AG09309 (cell line): ENCODE measurements at places on chromosomes 12 and 14.

DNA sequence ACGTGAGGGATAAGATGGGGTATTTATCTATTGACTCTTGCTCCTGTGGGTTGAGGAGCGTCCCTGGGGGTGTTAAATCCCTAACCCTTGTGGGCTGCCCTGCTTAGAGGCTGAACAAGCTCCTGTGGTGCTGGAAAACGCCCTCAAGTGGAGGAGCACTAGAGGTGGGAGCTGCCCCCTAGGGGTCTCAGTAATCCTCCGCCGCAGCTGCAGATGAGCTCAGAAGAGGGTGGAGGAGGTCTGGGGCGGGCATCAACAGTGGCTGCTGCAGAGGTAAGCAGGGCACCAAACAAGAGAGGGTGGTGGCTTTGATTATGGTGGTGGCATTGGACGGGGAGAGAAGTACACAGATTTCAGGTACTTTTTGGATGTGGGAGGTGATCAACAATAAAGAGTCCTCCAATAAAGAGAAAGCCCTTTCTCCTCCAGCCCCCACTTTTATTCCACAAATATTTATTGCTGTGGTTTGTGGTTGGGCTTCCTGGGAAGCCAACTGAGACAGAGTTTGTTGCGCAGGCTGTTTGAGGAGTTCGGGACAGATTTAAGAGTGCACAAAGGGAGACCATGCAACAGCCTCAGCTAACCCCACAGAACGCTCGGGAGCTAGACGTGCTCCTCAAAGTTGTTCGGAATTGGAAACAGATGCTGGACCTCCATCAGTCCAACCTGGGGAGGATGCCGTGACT is 179.9 kb downstream of the ADCK1 start:
- peak; percentile 28 for DNase-seq

DNA sequence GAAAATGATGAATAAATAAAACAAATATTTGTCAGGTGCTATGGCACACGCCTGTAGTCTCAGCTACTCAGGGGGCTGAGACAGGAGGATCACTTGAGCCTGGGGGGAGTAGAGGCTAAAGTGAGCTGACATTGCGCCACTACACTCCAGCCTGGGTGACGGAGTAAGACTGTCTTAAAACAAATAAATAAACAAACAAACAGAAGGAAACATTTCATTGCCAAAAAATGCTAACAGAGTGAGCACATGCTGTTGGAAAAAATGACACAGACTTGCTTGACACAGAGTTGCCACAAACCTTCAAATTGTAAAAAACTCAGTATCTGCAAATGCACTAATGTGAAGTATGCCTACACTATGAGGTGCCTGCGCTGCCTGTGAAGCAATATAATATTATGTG is 50.8 kb upstream of the AP4S1 start:
- DNase-seq, result no peak

DNA sequence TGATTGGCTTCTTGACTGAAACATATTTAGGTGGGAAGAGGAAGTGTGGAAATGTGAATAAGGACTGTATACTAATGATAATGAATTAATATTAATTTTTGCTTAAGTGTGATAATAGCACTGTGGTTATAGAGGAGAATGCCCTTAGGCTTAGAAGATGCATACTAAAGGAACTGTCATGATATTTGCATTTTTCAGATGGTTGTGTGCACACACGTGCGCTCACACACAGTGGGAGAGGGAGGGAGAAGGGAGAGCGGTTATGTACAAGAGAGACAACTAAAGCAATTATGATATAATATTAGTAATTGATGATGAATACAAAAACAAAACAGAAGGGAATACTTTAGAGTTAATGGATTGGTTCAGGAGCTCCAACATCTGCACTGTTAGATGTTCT is 54.2 kb downstream of the RCOR1 start:
- no peak for DNase-seq

- DNase-seq, result no peak
Observed at GRCh38 chr12:41509271-41510055, 321.3 kb downstream of the PDZRN4 start.

- DNase-seq, result no peak
Observed at GRCh38 chr12:1108276-1108675, 117.3 kb downstream of the ERC1 start.

- no peak for DNase-seq
Observed at GRCh38 chr12:58443273-58443980, 476.9 kb downstream of the LRIG3 start.

DNA sequence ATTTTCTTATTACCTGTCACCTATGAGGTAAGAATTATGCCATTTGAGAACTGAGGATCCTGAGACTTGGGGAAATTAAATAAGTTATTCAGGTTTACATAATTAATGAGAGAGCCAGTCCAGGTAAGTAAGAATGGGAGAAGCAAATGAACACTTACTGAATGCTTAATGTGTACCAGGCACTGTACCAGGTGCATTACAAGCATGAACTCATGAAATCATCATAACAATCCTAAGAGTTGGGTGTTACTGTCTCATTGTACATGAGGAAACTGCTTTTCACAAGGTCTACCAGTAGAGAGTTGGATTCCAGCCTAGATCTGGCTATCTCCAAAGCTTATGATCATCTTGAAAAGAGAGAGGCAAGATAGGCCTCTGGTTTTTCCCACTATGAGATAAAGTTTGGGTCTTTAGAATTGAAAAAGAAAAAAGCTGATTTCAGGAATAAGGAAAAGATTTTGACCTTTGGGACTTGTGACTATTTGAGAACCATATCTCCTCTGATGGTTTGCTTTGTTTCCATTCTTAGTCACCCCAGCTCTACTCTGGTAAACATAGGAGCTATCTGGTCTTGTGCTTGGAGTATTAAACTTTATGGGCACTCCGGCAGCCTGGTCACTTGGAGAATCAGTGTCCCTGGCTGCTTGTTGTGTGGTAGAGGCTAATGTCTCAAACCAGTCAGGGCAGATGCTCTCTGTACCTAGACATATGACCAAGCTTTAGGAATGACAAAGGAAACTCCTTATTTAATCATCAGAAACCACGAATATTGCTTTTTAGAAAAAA is 48.0 kb downstream of the PTHLH start:
- DNase-seq, result no peak

DNA sequence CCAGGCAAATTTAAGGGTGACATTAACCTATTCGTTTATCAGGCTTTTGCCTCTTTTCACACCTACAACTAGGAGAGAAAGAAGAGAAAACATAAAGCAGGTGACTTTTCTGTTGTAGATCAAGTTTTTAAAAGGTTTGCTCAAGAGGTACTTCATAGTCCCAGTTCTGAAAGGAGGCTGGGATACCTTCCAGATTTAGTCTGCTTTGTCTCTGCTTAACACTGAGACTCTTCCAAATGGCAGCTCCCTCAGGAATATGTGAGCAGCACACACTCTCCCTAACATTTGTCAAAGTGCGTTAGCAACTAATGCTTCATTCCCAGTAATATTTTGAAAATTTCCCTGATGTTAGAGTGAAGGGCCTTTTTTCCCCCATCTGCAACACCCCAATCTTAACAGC is 133.7 kb upstream of the RASSF8 start:
- DNase-seq, result no peak

DNA sequence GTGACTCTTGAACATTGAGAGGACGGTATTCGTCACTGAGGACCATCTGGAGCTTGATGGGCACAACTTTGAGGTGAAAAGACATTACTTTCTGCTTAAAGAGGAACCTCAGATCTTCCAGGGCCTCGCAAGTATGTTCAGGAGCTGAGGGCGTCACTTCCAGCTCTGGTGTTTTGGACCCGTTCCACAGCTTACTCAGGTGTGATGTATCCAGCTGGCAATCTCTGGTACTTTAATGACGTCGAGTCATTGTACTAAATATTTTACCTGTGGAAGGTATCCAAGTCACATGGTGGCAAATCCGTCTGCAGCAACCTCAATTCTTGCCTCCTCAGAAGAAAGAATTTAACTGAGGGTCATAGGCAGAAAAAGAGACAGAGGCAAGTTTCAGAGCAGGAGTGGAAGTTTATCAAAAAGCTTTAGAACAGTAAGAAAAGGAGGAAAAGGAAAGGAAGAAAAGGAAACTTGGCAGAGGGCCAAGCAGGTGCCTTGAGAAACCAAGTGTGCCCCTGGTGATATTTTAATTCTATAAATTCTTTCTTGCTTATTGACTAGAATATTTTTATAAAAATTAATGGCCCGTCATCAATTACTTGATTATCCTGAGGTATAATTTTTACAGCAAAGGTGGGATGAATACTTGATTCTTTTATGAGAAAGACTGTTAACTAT is 250.6 kb downstream of the AEBP2 start:
- DNase-seq, result no peak

- DNase-seq, result no peak
Observed at GRCh38 chr14:24074625-24075484, 3.5 kb downstream of the CPNE6 start.

GRCh38 chr12:96424601-96425000 is 24.4 kb upstream of the CDK17 start:
- DNase-seq, result no peak

GRCh38 chr12:85836197-85837090 is at the start of gene RASSF9:
RASSF9 (minus strand) TSS chr12:85836409; CDS start chr12:85836201, 208 bp downstream.
- peak; percentile 77 for DNase-seq

DNA sequence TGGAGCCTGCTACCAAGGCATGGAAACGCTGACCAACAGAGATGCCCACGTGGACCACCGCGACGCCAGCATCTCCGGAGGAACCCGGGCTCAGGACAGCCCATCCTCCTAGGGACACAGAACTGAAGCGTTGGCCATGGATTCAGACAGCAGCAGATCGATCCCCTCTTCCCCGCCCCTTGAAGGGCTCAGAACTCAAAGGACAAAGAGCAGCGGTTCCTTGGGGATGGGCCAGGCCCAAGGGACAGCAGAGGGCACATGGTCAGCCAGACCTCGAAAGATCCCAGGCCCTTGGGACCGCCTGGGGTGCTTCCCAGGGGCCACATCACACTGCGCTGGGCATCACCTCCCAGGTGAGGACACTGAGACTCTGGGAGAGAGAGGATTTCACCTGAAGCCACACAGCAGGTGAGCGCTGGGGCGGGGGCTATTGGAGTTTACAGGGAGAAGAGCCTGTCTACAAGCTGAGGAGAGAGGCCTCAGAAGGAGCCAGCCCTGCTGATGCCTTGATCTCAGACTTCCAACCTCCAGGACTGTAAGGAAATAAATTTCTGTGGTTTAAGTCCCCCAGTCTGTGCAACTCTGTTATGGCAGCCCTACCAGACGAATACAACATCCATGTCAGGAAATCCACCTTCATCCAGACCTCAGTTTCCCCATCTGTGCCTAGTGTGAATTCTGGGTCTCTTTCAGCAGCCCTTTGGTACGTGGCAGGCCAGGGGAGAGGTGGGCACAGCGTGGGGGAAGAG is 49.4 kb downstream of the CCNK start:
- DNase-seq, result no peak

DNA sequence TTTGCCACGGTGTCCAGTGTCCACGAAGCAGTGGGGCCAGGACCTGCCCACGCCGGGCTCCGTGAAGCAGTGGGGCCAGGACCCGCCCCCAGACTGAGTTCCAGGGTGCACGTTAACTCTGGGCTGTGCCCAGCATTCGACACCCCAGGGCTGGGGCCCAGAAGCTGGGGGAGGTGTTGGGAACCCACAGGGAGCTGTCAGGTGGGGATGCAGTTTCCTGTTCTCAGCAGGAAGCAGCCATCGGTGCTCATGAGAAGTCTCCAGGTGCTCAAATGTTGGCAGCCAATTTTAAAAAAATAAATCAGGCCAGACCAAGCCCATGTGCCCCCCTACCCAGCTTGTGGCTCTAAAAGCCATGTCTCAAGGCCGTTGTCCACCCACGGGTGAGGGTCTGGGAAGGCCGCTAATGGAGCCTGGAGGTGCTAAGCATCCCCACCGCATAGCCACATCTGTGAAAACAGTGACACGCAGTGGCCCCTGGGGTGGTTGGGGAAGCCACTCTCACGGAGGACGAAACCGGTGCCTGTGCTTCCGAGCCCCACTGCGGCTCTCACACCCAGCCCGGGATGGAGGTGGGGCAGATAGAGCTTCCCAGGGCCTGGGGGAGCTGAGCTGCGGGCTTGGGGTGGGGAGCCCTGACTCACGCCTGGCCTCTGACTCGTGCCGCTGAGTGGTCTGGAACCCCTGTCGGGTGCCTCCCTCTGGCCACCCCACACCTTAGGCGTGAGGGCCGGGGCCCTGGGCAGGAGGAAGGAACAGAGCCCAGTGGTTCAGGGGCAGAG is 53.5 kb downstream of the FBRSL1 start:
- no peak for DNase-seq

DNA sequence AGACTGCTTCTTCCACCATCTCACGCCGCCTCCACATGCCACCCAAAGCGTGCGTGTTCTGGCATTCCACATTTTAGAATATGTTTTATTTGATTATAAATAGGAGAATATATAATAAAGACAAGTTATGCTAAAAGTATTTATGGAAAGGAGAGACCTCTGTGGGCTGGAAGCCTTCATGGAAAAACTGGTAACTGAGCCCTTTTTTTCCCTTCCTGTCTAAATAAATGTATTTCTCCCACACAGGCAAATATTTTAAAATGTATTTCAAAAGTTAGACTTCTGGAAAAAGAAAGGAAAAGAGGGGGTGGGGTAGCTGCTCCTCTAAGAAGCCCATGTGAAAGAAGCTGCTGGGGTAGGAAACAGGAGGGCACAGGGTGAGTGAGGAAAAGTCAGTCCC is 16.1 kb upstream of the NR4A1 start:
- DNase-seq, result no peak

DNA sequence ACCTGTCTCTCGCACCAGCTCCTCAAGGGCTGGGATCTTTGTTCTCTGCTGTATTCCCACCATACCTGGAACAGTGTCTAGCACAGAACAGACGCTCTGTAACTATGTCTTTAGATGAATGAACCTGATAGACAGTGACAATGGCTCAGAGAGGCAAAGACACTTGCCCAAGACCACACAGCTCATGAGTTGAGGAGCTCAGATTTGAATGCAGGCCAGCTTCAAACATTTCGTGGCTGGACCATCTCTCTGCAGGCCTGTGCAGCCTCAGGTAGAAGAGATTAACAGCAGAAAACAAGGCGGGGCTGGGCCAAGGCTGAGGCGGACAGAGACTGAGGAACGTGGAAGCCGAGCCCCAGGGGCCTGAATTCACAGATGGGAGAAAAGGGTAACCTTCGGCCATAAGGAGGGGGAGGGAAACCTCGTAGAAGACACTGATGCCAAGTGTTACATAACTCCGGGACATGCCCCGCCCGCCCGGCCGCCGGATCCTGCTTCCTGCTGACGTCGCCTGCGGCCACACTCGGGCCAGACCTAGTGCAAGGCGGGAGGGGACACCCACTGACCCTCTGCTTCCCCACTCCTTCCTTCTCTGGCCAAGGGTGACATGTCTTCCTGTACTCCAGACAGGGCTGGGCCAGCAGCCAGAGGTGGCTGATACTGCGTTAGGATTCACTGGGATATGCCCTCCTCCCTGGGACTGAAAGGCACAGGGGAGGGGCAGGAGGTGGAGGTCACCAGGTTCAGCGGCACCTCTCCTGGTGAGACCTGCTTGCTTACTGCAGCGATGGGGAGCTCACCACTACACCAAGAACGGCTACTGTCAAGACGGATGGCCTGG is 86.8 kb downstream of the RFLNA start:
- no peak for DNase-seq

DNA sequence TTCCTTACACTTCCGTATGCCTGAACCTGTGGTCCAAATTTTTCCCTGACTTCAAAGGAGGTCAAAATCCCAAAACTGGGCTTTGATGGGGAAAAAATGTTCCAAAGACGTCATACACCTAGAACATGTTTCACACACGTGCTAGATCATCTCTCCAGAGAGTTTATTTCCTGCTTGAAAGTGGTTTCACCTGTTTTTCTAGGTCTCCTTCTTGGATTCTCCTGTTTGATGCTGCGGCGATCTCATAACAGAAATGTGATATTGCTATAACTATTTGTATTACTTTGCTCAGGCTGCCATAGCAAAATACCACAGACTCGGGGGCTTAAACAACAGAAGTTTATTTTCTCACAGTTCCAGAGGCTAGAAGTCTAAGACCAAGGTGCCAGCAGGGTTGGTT is 19.7 kb upstream of the TMCC3 start:
- DNase-seq, result no peak
